ENCODE measurements at places on chromosomes 3 and 15. TPM values are rescaled to one million over a fixed set of nuclear protein-coding genes. Genes with fewer than 3 reads are reported as not detected.

The GABRG3 gene
- total RNA-seq, result not detected

The SLC28A2 gene
- not detected for total RNA-seq

The CHRM5 gene
- total RNA-seq, result not detected

The BMF gene
- total RNA-seq, result 48.1 TPM

The HLTF gene
- total RNA-seq, result 10.5 TPM

The NOX5 gene
- total RNA-seq, result not detected

The BTLA gene
- not detected for total RNA-seq

The SENP5 gene
- total RNA-seq, result 30.8 TPM

The UBL7 gene
- total RNA-seq, result 47.4 TPM

The CRYGS gene
- 4.5 TPM for total RNA-seq

The CSPG4 gene
- 3.0 TPM for total RNA-seq

The BDH1 gene
- 8.8 TPM for total RNA-seq

The ASB14 gene
- not detected for total RNA-seq

The TSC22D2 gene
- 25.9 TPM for total RNA-seq

The GNAI2 gene
- 1,142 TPM for total RNA-seq

The GUCA1C gene
- not detected for total RNA-seq

The FOXB1 gene
- total RNA-seq, result not detected

The MST1R gene
- total RNA-seq, result 0.18 TPM

The LXN gene
- 121 TPM for total RNA-seq

The UBE2E2 gene
- total RNA-seq, result 46.6 TPM

The NRG4 gene
- total RNA-seq, result not detected

The SPINK8 gene
- total RNA-seq, result not detected

The FSIP1 gene
- total RNA-seq, result 0.73 TPM

The TNFAIP8L3 gene
- total RNA-seq, result 19.1 TPM

The NEIL1 gene
- 31.3 TPM for total RNA-seq

The ITGA11 gene
- 54.2 TPM for total RNA-seq

The FETUB gene
- not detected for total RNA-seq

The KLHL25 gene
- total RNA-seq, result 5.9 TPM

The ADCY5 gene
- not detected for total RNA-seq

The SV2B gene
- 28.6 TPM for total RNA-seq

The SLC24A5 gene
- total RNA-seq, result not detected

The KBTBD13 gene
- total RNA-seq, result not detected

The OXTR gene
- total RNA-seq, result 4.8 TPM

The RARB gene
- 17.6 TPM for total RNA-seq

The RAB6B gene
- total RNA-seq, result 3.8 TPM

The PFKFB4 gene
- total RNA-seq, result 6.5 TPM

The TEX55 gene
- total RNA-seq, result not detected

The MAGEF1 gene
- total RNA-seq, result 18.9 TPM

The SNTN gene
- not detected for total RNA-seq

The LAMB2 gene
- total RNA-seq, result 1,071 TPM

The SLC9A9 gene
- total RNA-seq, result 1.2 TPM

The XCR1 gene
- total RNA-seq, result not detected

The HYPK gene
- total RNA-seq, result 14.8 TPM

The IGSF10 gene
- total RNA-seq, result 0.18 TPM

The CFAP91 gene
- 0.70 TPM for total RNA-seq

The MAGEL2 gene
- total RNA-seq, result 0.12 TPM

The SLC27A2 gene
- total RNA-seq, result 0.06 TPM

The NPAP1 gene
- not detected for total RNA-seq

The CLASP2 gene
- total RNA-seq, result 38.6 TPM

The TIPARP gene
- total RNA-seq, result 44.7 TPM

The RARRES1 gene
- 1.3 TPM for total RNA-seq

The ZPLD1 gene
- 0.10 TPM for total RNA-seq

The CPA3 gene
- total RNA-seq, result not detected

The GPR62 gene
- total RNA-seq, result 0.06 TPM

The HIGD2B gene
- not detected for total RNA-seq

The NANOGP8 gene
- total RNA-seq, result not detected

The TMEM207 gene
- not detected for total RNA-seq

The DUOXA2 gene
- total RNA-seq, result not detected
